ENCODE measurements at places on chromosomes 5 and 9.

GRCh38 chr5:31847354-31847753, 208.4 kb downstream of the PDZD2 start:
- DNase-seq = no peak

GRCh38 chr9:91771027-91771426, 179.0 kb downstream of the ROR2 start:
- DNase-seq = no peak

DNA sequence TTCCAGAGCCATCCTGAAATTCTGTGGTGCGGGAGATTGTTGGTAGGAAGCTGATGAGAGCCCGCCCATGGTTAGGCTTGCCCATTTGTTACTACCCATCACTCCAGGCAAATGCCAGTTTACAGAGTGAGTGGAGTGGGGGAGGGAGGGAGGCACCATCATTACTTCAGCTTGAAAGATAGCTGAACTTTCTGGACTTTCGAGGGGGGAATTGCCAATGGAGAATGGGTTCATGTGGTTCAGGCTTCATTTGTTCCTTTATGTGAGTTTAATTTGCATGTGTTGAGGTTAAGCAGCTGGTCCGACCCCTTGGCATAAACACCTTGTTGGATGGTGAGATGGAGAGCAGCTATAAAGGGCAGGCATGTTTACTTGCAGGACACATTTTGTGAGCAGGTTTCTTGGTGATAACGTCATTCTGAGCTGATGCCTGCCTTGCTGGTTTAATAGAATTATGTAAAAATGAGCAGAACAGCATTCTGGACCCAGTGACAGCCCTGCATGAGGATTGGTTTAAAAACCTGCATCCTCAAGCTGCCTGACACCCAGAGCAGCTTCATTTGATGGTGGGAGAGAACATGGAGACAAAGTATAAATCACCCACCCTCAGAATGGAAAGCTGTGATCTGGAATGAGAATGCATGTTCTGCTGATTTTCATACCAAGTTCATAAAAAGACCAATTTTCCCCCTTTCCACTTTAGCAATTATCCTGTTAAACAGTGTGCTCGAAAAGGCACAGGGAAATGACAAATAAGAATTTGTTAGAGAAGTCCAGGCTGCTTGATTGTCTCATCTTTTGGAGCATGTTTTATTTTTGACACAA, 106.3 kb downstream of the TRIO start:
- DNase-seq = no peak

GRCh38 chr5:1655496-1656270, 131.9 kb upstream of the LPCAT1 start:
- DNase-seq = no peak

DNA sequence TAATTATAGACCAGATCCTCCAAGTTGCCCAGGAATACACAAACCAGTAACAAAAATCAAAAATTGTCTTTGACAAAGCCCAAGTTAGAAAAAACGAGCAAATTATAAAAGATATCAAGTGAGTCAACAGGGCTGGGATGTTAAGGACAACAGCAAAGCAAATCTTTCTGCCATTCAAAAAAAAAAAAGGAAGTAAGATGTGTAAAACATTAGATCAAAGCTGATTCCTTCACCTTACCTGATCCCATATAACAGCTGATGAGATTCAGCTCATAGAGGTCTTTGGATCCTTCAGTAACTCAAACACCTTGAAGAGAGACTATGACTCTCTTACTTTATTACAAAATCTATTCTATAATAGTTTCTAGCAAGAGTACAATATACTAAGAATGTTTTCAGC, 100.9 kb downstream of the STRBP start:
- DNase-seq = no peak

DNA sequence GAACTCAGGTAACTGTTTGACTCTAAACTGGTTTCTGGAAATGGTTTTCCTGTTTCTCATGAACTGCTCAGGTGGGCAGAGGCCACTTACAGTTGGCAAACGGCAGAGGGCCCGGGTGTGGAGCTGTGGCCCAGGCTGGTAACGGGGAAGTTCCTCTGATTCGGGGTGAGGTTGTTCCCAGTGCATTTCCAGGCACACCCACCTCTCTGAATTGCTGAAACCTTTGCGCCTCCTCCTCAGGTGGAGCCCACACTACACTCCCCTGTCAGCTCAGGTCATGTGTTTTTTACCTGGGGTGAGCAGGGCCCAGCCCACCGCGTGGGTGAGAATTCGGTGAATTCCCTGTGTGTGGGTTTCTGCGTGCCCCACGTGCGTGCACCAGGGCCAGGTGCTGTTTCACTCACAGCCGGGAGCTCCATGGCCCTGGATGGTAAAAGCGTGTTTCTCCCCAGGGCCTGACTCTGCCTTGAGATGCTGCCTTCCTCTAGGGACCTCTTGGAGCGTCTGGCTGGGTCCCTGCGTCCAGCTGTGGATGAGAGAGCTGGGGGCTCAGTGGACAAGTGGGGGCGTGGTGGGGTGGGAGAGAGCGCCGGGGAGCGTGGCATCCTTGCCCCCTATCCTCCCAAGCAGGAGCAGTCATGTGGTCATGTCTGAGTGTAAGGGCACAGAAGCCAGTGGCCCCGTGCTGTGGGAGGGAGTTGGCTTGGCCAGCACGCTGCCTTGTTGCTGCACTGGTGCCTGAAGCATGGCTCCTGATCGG, 33.5 kb upstream of the LPCAT1 start:
- DNase-seq = no peak

DNA sequence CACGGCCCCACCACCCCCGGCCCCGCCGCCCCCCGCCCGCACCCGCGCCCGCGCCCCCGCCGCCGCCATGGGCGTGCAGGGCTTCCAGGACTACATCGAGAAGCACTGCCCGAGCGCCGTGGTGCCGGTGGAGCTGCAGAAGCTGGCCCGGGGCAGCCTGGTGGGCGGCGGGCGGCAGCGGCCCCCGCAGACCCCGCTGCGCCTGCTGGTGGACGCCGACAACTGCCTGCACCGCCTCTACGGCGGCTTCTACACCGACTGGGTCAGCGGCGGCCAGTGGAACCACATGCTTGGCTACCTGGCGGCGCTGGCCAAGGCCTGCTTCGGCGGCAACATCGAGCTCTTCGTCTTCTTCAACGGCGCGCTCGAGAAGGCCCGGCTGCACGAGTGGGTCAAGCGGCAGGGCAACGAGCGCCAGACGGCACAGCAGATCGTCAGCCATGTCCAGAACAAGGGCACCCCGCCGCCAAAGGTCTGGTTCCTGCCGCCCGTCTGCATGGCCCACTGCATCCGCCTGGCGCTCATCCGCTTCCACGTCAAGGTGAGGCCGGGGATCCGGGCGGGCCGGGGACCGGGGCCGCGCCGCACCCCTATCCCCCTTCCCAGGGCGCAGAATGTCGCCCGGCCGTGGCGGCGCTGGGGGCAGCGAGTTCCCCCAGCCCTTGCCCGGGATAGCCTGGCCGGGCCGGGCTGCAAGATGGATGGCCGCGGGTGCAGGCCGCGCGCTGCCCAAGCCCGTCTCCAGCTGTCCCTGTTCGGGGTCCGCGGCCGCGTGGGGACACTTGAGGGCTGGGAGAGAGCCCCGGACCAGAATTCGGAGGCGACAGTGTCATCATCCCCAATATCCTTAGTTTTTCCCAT, 594 bp downstream of the FAM120A start:
- DNase-seq = peak; percentile 55

GRCh38 chr9:88587885-88588649, 53.1 kb downstream of the NXNL2 start:
- DNase-seq = no peak

DNA sequence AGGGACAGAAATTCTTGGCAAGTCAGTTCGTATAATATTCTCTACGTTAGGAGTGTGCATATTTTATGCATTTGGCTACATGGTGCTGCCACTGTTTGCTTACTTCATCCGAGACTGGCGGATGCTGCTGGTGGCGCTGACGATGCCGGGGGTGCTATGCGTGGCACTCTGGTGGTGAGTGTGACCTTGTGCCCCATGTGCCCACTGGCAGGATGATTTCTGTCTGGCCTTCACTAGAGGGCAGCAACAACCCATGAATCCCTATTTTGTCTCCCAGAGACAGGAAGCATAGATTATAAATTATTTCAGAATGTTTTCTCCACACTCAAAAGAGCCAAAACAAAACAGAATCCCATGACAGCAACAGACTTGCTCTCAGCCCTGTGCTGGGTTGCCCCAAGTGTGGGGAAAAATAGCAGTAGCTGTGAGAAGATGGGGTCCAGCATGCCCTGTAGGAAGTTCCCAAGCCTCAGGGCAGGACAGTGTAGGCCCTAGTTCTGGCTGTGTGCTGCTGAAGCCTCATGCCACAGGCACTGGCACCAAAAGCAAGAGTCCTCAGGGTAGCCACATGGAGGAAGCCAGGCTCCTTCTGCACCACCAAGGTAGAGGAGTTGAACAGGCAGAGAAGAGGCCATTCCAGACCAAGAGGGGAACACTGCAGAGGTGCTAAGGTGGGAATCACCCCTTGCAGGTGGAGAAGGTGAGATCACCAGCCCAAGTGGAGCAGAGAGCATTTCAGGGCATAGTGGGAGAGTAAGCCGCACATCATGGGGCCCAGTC, 16.0 kb downstream of the SLC22A5 start:
- DNase-seq = no peak

- DNase-seq = no peak
Observed at GRCh38 chr9:23343226-23343625, 482.8 kb downstream of the ELAVL2 start.

GRCh38 chr9:101626295-101626694, 31.5 kb upstream of the PPP3R2 start:
- no peak for DNase-seq

GRCh38 chr5:77145666-77146065, 58.6 kb upstream of the ZBED3 start:
- DNase-seq = no peak

DNA sequence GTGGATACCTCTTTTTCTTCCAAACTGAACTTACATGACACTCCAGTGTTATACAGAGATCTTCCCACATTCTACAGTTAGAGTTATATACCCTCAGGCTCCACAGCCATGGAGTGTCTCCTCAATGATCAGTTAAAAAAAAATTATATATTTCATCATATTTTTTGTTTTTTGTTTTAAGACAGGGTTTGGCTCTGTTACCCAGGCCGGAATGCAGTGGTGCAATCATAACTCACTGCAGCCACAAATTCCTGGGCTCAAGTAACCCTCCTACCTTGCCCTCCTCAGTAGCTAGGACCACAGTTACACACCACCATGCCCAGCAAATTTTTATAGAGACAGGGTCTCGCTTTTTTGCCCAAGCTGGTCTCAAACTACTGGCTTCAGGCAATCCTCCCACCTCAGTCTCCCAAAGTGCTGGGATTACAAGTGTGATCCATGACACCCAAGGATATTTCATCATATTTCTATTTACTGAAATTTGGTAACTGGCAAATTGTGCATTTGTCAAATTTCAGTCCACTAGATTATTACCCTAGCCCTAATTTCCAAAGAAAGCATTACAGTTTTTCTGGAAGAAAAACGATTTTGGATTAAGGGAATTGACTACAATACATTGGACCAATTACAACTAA, 18.1 kb upstream of the SCAI start:
- no peak for DNase-seq

DNA sequence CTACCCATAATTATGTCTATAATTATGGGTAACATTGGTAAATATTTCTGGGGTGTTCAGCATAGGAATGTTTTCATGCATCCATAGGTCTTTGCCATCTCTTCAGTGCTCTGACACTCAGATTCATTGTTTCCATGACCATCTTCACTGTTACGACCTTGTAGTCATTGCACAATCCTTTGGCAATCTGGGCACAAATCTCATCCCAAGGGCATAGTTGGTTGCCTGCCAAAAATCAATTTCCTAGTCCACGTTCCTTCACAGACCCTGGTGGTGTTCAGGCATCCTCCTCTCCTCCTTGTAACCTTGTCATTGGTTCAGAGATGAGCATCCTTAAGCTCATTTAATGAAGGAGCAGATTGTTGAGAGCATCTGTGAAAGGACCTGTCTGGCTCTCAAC, 1400.7 kb downstream of the CDH12 start:
- DNase-seq = no peak

All from ureter (tissue), 1 donor.